ENCODE measurements at places on chromosomes 2 and 18. TPM values are rescaled to one million over a fixed set of nuclear protein-coding genes. Genes with fewer than 3 reads are reported as not detected.

DNA sequence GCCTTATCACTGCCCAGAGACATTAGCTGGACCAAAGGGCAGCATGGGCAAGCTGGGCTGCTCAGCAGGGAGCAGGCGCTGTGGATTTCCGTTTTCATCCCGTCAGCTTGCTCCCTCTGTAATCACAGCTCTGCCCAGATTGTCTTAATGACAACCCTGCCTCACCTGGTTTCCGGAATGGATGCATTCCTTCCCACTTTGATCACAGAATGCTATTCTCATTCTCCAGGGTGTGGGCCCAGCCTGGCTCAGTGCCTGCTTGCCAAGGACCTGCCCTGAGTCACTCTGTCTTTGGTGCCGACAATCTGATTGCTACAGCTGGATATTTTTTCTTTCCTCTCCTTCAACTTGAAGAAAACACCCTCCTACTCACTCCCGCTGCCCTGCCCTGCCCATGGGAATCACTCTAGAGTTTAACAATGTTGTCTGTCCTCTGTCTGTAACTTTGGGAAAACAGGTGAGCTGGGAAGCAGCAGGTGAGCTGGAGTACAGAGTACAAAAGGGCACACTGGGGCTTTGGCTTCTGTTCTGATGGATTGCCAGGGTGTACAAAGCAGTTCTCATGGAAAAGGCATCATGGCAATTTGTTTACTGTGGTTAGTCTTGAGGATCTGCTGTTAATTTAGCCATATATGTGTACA lies 27.2 kb upstream of the FAM136A start:
- peaks cover 2% of the 10 kb centered on the region for H3K27me3 ChIP-seq
- no peak overlapping the region for H3K27ac ChIP-seq
- DNase-seq: no peak
- H3K36me3 ChIP-seq: no peaks in the 10 kb centered on the region
- H3K4me3 ChIP-seq: no peak overlapping the region

Gene VIL1
- 0.51 TPM for total RNA-seq

GRCh38 chr18:60066219-60066975 lies 166.6 kb downstream of the PMAIP1 start:
- no peak overlapping the region for H3K4me3 ChIP-seq
- DNase-seq: no peak
- H3K4me1 ChIP-seq: no peaks in the 10 kb centered on the region
- H3K36me3 ChIP-seq: no peaks in the 10 kb centered on the region

DNA sequence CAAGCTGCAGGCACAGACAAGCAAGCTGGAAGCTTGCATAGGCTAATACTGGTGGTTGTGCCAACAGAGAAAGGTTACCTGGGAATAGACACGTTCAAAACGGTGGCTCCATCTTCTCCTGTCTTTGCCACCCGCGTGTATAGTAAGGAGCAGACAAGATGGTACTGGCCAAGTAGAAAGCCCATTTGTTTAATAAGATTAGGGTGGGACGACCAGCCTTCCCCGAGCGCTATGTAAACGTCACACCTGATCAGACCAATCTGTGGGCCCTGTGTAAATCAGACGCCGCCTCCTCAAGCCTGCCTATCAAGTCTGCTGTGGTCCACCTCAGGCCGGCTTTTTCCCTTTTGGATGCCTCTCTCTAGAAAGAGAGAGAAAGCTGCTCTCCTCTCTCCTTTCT lies 189.2 kb downstream of the LAMA1 start:
- H3K4me1 ChIP-seq: no peaks in the 10 kb centered on the region
- H3K4me3 ChIP-seq: no peak overlapping the region

GRCh38 chr2:32715981-32716380 lies 88.1 kb downstream of the TTC27 start:
- no peaks in the 10 kb centered on the region for H3K4me1 ChIP-seq
- no peak overlapping the region for H3K27ac ChIP-seq
- no peak overlapping the region for H3K4me3 ChIP-seq

- no peaks in the 10 kb centered on the region for H3K4me1 ChIP-seq
- no peak for DNase-seq
- H3K4me3 ChIP-seq: no peak overlapping the region
- no peaks in the 10 kb centered on the region for H3K27me3 ChIP-seq
- H3K27ac ChIP-seq: no peak overlapping the region
Measured at GRCh38 chr18:79472176-79472575, 76.4 kb downstream of the NFATC1 start.

Gene CD8A
- total RNA-seq: 140 TPM

Gene FAM161A
- total RNA-seq: 4.1 TPM

DNA sequence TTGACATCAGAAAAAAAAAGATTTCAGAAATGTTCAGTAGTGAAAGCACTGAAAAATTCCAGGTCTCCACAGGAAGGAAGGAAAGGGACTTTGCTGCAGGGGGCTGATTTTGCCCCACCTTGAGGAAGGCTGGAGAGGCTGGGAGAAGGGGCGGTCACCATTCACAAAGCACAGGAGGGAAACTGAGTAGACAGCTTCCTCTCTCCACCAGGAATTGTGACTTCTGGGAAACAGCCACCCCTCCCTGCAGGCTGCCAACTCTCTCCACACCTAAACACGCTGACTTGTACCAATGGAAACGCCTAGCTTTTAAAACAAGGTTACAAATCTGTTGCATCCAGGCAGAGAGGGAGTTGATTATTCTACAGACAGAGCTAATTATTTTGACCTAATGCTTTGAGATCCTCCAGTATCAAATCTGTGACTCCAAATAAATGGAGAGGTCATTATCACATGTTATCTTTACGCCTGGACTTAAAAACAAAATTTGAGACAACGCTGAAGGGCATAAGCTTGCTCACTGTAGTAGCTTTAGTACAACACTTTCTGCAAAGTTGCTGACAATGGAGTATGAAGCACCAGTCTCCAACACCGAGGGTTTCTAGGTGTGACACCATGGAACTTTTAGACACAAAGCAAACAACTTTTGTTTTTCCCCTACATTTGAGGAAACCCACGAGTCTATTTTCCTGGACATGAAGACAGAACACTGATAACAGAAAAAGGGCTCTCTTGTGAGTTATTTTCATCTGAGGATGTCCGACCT lies 42.7 kb downstream of the EPHA4 start:
- peak overlapping the region; percentile 1 for H3K4me3 ChIP-seq
- H3K27me3 ChIP-seq: no peaks in the 10 kb centered on the region
- H3K4me1 ChIP-seq: peaks cover 38% of the 10 kb centered on the region
- DNase-seq: no peak
- H3K27ac ChIP-seq: peak overlapping the region; percentile 81

GRCh38 chr2:191001624-191002023 lies 12.3 kb downstream of the STAT1 start:
- H3K27ac ChIP-seq: peak overlapping the region; percentile 10
- no peak for DNase-seq
- peaks cover 14% of the 10 kb centered on the region for H3K4me1 ChIP-seq
- H3K36me3 ChIP-seq: peaks cover 99% of the 10 kb centered on the region
- no peak overlapping the region for H3K4me3 ChIP-seq

- no peak for DNase-seq
- H3K27ac ChIP-seq: no peak overlapping the region
- no peaks in the 10 kb centered on the region for H3K4me1 ChIP-seq
- peaks cover 9% of the 10 kb centered on the region for H3K27me3 ChIP-seq
- no peaks in the 10 kb centered on the region for H3K36me3 ChIP-seq
Measured at GRCh38 chr2:23446916-23447315, 61.9 kb downstream of the KLHL29 start.

GRCh38 chr2:47488870-47489584 lies 86.1 kb downstream of the MSH2 start:
- no peak for DNase-seq
- peaks cover 2% of the 10 kb centered on the region for H3K4me1 ChIP-seq
- no peak overlapping the region for H3K4me3 ChIP-seq
- no peaks in the 10 kb centered on the region for H3K27me3 ChIP-seq
- no peaks in the 10 kb centered on the region for H3K36me3 ChIP-seq

Gene UGGT1
- total RNA-seq: 48.5 TPM

Gene SNED1
- 69.4 TPM for total RNA-seq

DNA sequence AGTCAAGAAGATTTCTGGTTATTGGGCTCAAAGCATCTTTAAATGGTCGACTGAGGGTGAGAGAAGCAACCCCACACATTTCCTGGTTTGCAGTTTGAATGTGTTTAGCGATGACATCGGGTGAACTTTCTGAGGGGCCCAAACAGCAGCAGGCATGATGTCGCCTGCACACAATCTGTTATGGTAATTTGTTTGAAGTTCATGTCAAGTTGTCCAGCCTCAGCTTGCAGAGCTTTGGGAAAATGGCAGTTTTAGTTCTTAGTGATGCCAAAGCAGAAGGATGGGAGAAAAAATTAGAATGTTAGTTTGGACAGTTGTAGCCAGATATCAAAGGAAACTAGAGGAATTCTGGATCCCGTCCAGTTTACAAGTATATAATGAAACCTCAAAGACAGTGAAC lies 284.6 kb downstream of the MBD5 start:
- H3K4me1 ChIP-seq: no peaks in the 10 kb centered on the region
- no peaks in the 10 kb centered on the region for H3K36me3 ChIP-seq
- H3K4me3 ChIP-seq: no peak overlapping the region

- no peak overlapping the region for H3K27ac ChIP-seq
- no peak overlapping the region for H3K4me3 ChIP-seq
- DNase-seq: no peak
- no peaks in the 10 kb centered on the region for H3K4me1 ChIP-seq
- H3K36me3 ChIP-seq: no peaks in the 10 kb centered on the region
Measured at GRCh38 chr18:52468496-52468895, 128.5 kb downstream of the DCC start.

DNA sequence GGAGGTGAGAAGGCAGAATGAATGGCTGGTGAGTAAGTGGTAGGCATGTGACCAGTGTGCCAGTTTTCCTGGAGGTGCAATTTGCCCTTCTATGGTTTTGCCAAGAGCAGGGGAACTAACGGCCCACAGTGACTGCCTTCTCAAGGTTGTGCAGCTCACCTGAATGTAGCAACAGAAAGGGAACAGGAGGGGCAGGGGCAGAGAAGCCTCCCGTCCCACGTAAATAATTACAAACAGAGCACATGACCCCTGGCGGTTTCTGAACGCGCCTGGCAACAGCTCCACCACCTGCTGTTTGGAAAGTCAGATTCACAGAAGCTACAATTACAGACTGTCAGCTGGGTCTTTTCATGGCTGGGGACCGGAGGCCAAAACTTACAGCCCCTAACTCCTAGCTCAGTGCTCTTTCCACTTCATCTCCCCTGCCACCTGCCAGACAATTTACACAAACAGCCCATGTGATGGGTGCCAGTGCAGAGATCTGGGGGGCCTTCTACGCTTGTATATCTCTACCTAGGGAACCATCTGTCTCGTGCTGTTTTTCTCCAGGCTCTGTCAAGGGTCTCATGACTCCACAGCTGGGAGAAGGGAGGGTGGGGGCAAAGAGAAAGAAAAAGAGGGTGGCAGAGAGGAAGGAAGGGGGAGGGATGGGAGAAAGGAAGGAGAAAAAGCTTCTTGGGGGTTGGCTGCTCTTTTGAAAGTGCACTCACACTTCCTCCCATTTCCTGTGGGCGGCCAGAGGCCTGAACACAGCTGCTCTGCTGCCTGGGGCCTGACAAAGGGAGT lies 69.6 kb downstream of the POLR1A start:
- peak overlapping the region; percentile 96 for H3K27ac ChIP-seq
- H3K4me3 ChIP-seq: peak overlapping the region; percentile 27
- peaks cover 25% of the 10 kb centered on the region for H3K36me3 ChIP-seq
- H3K27me3 ChIP-seq: no peaks in the 10 kb centered on the region
- DNase-seq: peak; percentile 74

Gene TBC1D8
- 2.1 TPM for total RNA-seq

GRCh38 chr18:9335697-9336045 lies 1.1 kb downstream of the TWSG1 start:
- no peak overlapping the region for H3K4me3 ChIP-seq
- no peaks in the 10 kb centered on the region for H3K36me3 ChIP-seq
- no peaks in the 10 kb centered on the region for H3K27me3 ChIP-seq

DNA sequence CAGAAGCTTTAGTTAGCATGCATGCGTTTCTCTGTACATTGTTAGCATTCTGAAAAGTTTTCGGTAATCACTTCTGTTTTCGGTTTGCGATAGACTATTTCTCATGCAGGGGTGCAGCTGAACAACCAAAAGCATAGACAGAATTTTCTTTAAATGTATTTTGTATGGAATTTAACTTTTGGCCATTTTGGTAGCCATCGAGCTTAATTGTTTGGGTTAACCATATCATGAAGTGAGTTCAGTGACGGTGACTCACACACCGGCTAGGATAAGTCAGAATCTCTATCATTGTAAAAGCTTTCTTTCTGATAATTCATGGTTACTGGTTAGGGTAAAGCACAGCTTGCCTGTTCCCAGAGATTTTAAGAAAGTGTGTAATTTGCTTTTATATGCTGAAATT lies 107.2 kb downstream of the CD226 start:
- H3K4me1 ChIP-seq: no peaks in the 10 kb centered on the region
- no peak overlapping the region for H3K4me3 ChIP-seq
- H3K27ac ChIP-seq: no peak overlapping the region
- H3K36me3 ChIP-seq: no peaks in the 10 kb centered on the region
- no peak for DNase-seq

- DNase-seq: no peak
- H3K27ac ChIP-seq: no peak overlapping the region
- H3K27me3 ChIP-seq: no peaks in the 10 kb centered on the region
Measured at GRCh38 chr18:33051407-33051806, 278.6 kb upstream of the KLHL14 start.

Gene CCDC178
- total RNA-seq: not detected

- no peak overlapping the region for H3K27ac ChIP-seq
- no peak overlapping the region for H3K4me3 ChIP-seq
- no peak for DNase-seq
- H3K27me3 ChIP-seq: peaks cover 31% of the 10 kb centered on the region
- peaks cover 9% of the 10 kb centered on the region for H3K4me1 ChIP-seq
Measured at GRCh38 chr2:205946226-205946625, 139.7 kb downstream of the INO80D start.

Gene RBKS
- 1.4 TPM for total RNA-seq

Gene MYO7B
- 0.36 TPM for total RNA-seq

DNA sequence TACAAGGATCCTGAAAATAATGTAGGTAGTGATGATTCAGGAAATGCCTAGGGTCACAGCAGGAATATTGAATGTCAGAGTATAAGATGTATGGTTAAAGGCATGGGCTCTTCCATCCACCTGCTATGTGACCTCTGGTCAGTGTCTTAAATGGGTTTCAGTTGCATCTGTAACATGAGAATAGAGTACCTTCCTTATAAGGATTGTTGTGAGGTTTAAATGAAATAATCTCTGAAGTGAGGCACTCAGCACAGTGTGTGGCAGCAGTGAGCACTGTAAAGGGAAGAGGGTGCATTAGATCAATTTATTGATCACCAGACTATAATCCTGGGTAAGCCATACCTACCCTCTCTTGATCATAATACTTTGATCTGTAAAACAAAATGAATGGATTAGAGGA lies 319.1 kb downstream of the SLC4A3 start:
- no peak overlapping the region for H3K4me3 ChIP-seq
- H3K36me3 ChIP-seq: no peaks in the 10 kb centered on the region
- H3K27me3 ChIP-seq: no peaks in the 10 kb centered on the region
- no peak for DNase-seq

- H3K4me3 ChIP-seq: no peak overlapping the region
- H3K27ac ChIP-seq: no peak overlapping the region
- H3K27me3 ChIP-seq: no peaks in the 10 kb centered on the region
- H3K36me3 ChIP-seq: no peaks in the 10 kb centered on the region
- no peak for DNase-seq
- peaks cover 10% of the 10 kb centered on the region for H3K4me1 ChIP-seq
Measured at GRCh38 chr2:171430516-171431410, 3.0 kb downstream of the METTL8 start.

GRCh38 chr2:46091961-46092667 lies 205.1 kb upstream of the EPAS1 start:
- H3K4me3 ChIP-seq: no peak overlapping the region
- no peak for DNase-seq
- peaks cover 3% of the 10 kb centered on the region for H3K36me3 ChIP-seq
- H3K27ac ChIP-seq: no peak overlapping the region

Gene ALPP
- total RNA-seq: not detected

Gene POTEJ
- not detected for total RNA-seq
